ENCODE measurements at places on chromosomes 12 and 14.

- no peak for DNase-seq
Observed at GRCh38 chr12:33721561-33721960, 281.9 kb upstream of the SYT10 start.

DNA sequence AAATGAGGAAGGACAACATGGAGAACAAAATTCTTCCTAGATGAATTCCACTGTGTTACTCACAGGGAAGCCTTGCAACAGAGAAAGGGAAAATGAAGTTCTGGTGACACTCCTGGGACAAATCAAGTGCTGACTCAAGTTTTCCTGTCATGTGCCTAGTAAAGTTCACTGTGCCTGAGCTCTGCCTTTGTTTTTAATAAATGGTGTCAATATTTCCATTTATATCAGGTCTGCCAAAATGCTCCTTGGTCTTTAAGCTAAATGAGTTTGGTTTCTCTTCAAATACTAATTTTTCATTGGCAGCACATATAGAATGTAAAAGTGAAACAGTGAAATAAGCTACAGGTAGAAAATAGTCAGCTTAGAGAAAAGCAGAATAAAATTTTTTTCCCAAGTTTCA, 33.0 kb downstream of the HIGD1C start:
- peak; percentile 65 for DNase-seq

- no peak for DNase-seq
Observed at GRCh38 chr14:64683264-64683663, 21.0 kb upstream of the PLEKHG3 start.

DNA sequence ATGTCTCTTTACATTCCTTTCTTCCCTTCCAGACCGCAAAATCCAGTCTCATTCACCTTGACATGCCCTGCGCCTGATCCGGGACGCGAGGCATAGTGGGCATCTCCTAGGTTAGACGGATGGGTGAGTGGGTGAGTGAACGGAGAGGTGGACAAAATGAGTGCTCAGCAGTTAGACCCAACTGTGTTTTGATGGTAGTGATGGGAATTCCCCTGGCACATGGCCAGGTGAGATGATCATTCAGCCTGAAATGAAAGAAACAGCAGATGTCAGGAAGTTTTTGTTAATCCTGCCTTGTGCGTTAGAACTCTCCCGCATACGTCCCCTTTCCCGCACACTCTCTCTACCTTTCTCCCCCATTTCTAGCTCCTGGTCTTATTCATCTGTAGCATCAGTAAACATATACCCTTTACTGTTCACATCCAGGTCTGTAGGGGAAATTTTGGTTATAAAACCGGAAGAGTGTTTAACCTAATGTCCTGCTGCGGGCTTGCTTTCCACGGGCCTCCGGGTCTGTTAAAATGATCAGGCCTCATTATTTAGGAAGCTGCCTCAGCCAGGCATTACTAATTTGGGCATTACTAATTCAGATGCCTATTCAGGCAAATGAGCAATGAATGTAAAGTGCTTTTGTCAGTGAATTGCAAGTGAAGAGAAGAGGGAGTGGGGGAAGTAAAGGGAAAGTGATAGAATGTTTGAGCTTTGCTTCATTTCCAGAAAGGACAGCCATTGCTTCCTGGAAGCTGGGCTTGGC, 172.8 kb downstream of the ETV6 start:
- peak; percentile 75 for DNase-seq

DNA sequence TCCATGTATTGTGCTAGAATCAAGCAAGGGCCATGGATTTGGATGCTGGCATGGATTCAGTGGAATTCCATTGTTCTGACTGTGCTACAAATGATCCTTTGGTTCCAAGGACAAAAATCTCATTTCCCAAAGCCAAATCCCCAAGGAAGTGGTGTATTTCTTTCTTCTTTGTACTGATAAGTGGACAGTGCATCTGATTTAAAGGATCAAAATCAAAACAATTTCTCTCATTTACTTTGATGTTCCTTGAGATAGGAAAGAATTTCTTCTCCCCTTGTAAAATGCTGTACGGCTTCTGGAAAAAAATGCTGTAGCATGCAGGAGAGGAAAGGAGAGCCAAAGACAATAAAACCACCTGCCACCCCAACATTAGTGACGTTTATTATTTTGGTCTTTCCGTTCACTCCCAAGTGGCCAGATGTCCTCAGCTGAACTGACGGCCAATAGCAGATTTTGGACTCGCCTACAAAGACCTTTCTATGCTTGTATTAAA, 185.7 kb downstream of the PRKD1 start:
- peak; percentile 66 for DNase-seq
